ENCODE measurements at places on chromosomes 5 and 9. TPM values are rescaled to one million over a fixed set of nuclear protein-coding genes. Genes with fewer than 3 reads are reported as not detected.

The SOX30 gene
- not detected for total RNA-seq

The C1QTNF2 gene
- 0.06 TPM for total RNA-seq

The GALNT12 gene
- 0.99 TPM for total RNA-seq

The NRG2 gene
- total RNA-seq, result 0.39 TPM

The GHR gene
- total RNA-seq, result 1.8 TPM

The ANKRD20A1 gene
- 0.58 TPM for total RNA-seq

The TTC16 gene
- total RNA-seq, result not detected

The TRIM36 gene
- 2.4 TPM for total RNA-seq

The LCP2 gene
- 5.7 TPM for total RNA-seq

The GRXCR2 gene
- total RNA-seq, result not detected

The PCDHA1 gene
- total RNA-seq, result 0.06 TPM

The P4HA2 gene
- 151 TPM for total RNA-seq

The ZBTB43 gene
- 6.0 TPM for total RNA-seq

The SLC45A2 gene
- not detected for total RNA-seq

The PCDHB10 gene
- total RNA-seq, result 1.3 TPM

The PCDHGB4 gene
- 19.5 TPM for total RNA-seq

The SMARCA2 gene
- total RNA-seq, result 46.5 TPM

The CDC14B gene
- 5.8 TPM for total RNA-seq

The KLF9 gene
- 23.7 TPM for total RNA-seq

The LTC4S gene
- total RNA-seq, result not detected

The LCN12 gene
- not detected for total RNA-seq

The FAM81B gene
- total RNA-seq, result 0.47 TPM

The RUFY1 gene
- 40.3 TPM for total RNA-seq

The TEX48 gene
- total RNA-seq, result not detected

The GPR150 gene
- 0.82 TPM for total RNA-seq

The SCGB3A1 gene
- not detected for total RNA-seq

The KIF4B gene
- 0.23 TPM for total RNA-seq

The PCDHA12 gene
- total RNA-seq, result not detected

The SLC27A6 gene
- total RNA-seq, result 0.29 TPM

The C1QTNF3 gene
- total RNA-seq, result 10.5 TPM

The HK3 gene
- not detected for total RNA-seq
